ENCODE measurements at places on chromosomes 1 and 21. TPM values are rescaled to one million over a fixed set of nuclear protein-coding genes. Genes with fewer than 3 reads are reported as not detected.

DNA sequence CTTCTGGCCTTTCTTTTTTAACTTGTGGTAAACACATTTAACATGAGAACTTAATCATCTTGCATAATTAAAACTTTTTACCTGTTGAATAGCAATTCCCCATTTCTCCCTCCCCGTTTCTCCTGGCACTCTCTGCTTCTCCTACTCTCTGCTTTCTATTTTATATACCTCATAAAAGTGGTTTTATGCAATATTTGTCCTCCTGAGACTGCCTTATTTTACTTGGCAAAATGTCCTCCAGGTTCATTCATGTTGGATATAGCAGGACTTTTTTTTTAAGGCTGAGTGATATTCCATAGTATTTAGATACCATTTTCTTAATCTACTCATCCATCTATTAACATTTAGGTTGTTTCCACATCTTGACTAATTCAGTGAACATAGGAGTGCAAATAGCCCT lies 35.0 kb downstream of the BTG3 start:
- no peaks in the 10 kb centered on the region for H3K27me3 ChIP-seq
- no peak for DNase-seq
- peaks cover 3% of the 10 kb centered on the region for H3K36me3 ChIP-seq
- no peak overlapping the region for H3K27ac ChIP-seq

Gene INSRR
- 0.40 TPM for total RNA-seq

GRCh38 chr1:64678366-64678765 lies 66.5 kb upstream of the RAVER2 start:
- no peaks in the 10 kb centered on the region for H3K4me1 ChIP-seq
- DNase-seq: no peak
- H3K36me3 ChIP-seq: peaks cover 15% of the 10 kb centered on the region
- no peak overlapping the region for H3K4me3 ChIP-seq
- no peaks in the 10 kb centered on the region for H3K27me3 ChIP-seq

GRCh38 chr1:9858293-9859035 lies 34.7 kb upstream of the CLSTN1 start:
- peaks cover 20% of the 10 kb centered on the region for H3K4me1 ChIP-seq
- no peak overlapping the region for H3K4me3 ChIP-seq
- no peaks in the 10 kb centered on the region for H3K27me3 ChIP-seq
- no peak overlapping the region for H3K27ac ChIP-seq

GRCh38 chr1:17053086-17053684 lies 647 bp downstream of the SDHB start:
- H3K4me1 ChIP-seq: peaks cover 8% of the 10 kb centered on the region
- peaks cover 16% of the 10 kb centered on the region for H3K36me3 ChIP-seq
- H3K27me3 ChIP-seq: no peaks in the 10 kb centered on the region
- peak overlapping the region; percentile 83 for H3K27ac ChIP-seq

GRCh38 chr1:158547533-158547932 lies 6.7 kb downstream of the OR6Y1 start:
- H3K27ac ChIP-seq: no peak overlapping the region
- H3K36me3 ChIP-seq: no peaks in the 10 kb centered on the region
- no peaks in the 10 kb centered on the region for H3K4me1 ChIP-seq
- DNase-seq: no peak
- no peak overlapping the region for H3K4me3 ChIP-seq
- no peaks in the 10 kb centered on the region for H3K27me3 ChIP-seq

DNA sequence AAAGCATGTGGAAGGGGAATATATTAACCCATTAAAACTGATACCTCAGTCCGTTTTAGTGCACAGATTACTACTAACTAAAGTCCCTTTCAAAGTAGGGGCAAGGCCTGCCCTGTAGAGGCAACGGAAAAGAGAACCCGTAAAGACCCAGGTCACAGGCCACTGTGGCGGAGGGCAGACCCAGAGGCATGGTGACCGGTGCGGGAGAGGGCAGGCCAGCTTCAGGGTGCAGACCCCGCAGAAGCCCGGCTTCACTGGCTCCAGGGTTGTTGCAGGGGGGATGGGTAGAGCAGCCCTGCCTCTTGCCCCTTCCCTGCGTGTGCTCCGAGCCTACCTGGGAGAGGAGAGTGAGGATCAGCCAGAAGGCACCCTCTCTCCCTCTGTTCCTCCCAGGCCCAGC lies 17.7 kb downstream of the CNTN2 start:
- no peak for DNase-seq
- no peak overlapping the region for H3K27ac ChIP-seq
- no peak overlapping the region for H3K4me3 ChIP-seq
- H3K27me3 ChIP-seq: no peaks in the 10 kb centered on the region

- H3K27ac ChIP-seq: no peak overlapping the region
- H3K36me3 ChIP-seq: peaks cover 5% of the 10 kb centered on the region
- no peak for DNase-seq
- H3K4me1 ChIP-seq: peaks cover 2% of the 10 kb centered on the region
These were observed 192.7 kb downstream of the VPS13D start for GRCh38 chr1:12422488-12422887.

GRCh38 chr1:247528812-247529474 lies 7.3 kb downstream of the OR2C3 start:
- H3K4me3 ChIP-seq: no peak overlapping the region
- no peaks in the 10 kb centered on the region for H3K27me3 ChIP-seq
- no peaks in the 10 kb centered on the region for H3K36me3 ChIP-seq
- no peak for DNase-seq
- H3K27ac ChIP-seq: no peak overlapping the region

- H3K4me1 ChIP-seq: no peaks in the 10 kb centered on the region
- H3K27ac ChIP-seq: no peak overlapping the region
- DNase-seq: no peak
- no peaks in the 10 kb centered on the region for H3K36me3 ChIP-seq
- H3K4me3 ChIP-seq: no peak overlapping the region
These were observed 51.2 kb downstream of the MRPL39 start for GRCh38 chr21:25556091-25556490.

DNA sequence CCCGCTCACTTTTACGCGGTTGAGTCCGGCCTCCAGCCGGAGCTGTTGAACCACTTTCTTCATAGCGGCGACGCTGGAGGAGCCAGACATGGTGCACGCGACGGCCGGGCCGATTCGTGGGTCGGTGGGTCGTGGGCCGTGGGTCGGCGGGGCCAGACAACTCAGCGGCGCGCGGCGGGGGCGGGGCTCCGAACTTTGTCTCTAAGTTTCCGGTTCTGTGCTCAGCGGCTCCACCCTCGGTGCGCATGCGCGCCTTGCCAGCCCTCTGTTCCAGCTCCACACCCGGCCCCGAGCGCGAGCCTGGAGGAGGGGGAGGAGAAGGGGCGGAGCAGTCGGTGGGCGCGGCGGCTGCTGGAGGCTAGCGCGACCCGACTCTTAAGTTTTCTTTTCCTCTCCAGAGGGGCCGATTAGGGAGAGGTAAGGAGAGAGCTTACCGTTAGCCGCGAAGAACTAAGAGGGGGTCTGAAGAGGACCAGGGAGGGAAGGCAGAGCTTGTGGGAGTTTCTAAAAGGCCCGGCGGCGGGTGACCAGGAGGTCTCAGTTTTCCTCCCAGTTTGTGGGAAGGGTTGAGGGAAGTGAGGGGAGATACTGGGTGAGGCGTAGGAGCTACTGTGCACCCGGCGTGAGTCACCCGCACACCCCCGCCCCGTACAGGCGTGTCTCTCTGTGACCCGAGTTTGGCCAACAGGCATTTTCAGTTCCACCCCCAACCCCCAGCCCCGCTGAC lies at the start of the genes GNG5 and SPATA1:
Gene GNG5, minus strand, starts transcription at position 580 of the 727 bp plus-strand sequence. Its CDS starts 490 bp downstream, at position 90.
Gene SPATA1, plus strand, starts transcription at position 385 of the 727 bp plus-strand sequence. CDS start 9,974 bp downstream, outside the sequence.
- peak; percentile 89 for DNase-seq
- H3K27me3 ChIP-seq: no peaks in the 10 kb centered on the region
- H3K4me3 ChIP-seq: peak within 1 kb of the TSS; percentile 72
- H3K36me3 ChIP-seq: no peaks in the 10 kb centered on the region
- H3K27ac ChIP-seq: peak within 1 kb of the TSS; percentile 95
- no peaks in the 10 kb centered on the region for H3K4me1 ChIP-seq

DNA sequence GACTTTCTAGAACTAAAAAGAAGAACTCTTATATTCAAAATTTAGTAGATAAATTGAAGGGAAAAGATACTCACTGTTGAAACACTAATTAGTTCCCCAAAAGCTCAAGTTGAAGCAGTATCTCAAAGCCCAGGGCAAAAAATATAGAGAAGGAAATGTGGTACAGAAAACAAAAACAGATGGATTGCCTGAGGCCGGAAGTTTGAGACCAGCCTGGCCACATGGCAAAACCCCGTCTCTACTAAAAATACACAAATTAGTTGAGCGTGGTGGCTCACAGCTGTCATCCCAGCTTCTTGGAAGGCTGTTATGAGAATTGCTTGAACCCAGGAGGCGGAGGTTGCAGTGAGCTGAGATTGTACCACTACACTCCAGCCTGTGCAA lies 36.0 kb downstream of the FAM177B start:
- H3K4me1 ChIP-seq: no peaks in the 10 kb centered on the region
- no peaks in the 10 kb centered on the region for H3K36me3 ChIP-seq
- no peak overlapping the region for H3K27ac ChIP-seq

- H3K4me1 ChIP-seq: peaks cover 43% of the 10 kb centered on the region
- no peak overlapping the region for H3K4me3 ChIP-seq
- no peak overlapping the region for H3K27ac ChIP-seq
- peak; percentile 73 for DNase-seq
These were observed 83.8 kb downstream of the STUM start for GRCh38 chr1:226632169-226632879.

- peaks cover 28% of the 10 kb centered on the region for H3K4me1 ChIP-seq
- H3K36me3 ChIP-seq: peaks cover 60% of the 10 kb centered on the region
- no peak for DNase-seq
These were observed 379 bp downstream of the RER1 start for GRCh38 chr1:2391931-2392509.

GRCh38 chr1:116498789-116499628 lies 71.8 kb downstream of the CD58 start:
- no peaks in the 10 kb centered on the region for H3K36me3 ChIP-seq
- DNase-seq: peak; percentile 95
- no peak overlapping the region for H3K4me3 ChIP-seq

GRCh38 chr1:45442272-45442671 lies 48.7 kb downstream of the TESK2 start:
- no peaks in the 10 kb centered on the region for H3K27me3 ChIP-seq
- no peak overlapping the region for H3K4me3 ChIP-seq
- no peaks in the 10 kb centered on the region for H3K4me1 ChIP-seq
- no peak for DNase-seq
- H3K27ac ChIP-seq: no peak overlapping the region

- H3K36me3 ChIP-seq: no peaks in the 10 kb centered on the region
- H3K27ac ChIP-seq: no peak overlapping the region
- H3K4me1 ChIP-seq: no peaks in the 10 kb centered on the region
- no peaks in the 10 kb centered on the region for H3K27me3 ChIP-seq
These were observed 238.4 kb downstream of the GPATCH2 start for GRCh38 chr1:217392441-217392840.

DNA sequence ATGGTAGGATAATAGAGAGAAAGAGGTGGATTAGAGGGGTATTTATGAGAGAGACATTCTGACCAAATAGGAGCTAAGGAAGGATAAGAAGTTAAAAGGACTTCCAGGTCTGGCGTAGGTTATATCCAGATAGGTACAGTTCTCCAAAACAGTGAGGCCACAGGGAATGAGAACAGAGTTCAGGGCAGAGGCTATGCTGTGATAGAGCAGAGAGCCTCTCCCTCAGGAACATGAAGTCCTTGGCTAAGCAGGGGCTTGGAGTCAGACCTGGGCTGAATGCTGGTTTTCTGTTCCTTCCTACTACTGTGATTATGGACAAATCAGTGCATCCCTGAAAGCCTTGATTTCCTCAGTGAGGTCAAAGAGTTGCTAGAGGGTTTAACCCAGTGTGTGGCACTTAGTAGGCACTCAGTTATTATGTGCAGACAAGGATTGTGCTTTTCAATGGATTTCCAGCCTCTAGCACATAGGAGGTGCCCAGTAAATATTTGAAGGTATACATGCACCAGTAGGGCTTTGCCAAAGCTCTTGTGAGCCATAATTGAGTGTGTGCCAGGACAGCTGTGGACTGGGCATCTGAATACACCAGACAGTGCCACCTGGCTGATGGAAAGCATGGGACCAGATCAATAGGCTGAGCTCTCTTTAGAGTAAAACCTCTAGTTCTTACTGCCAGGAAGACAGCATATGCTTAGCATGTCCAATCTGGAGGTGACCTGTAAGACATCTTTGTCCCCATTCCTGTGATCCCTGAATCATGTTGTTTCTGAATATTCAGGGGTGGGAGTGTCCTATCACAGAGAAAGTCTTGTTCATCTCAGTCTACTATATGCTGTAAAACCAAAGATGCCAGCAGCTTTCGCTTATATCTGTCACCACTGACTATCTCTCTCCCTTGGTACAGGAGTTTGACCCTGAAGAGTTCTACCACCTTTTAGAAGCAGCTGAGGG lies 111.1 kb downstream of the PIK3R3 start:
- H3K36me3 ChIP-seq: peaks cover 21% of the 10 kb centered on the region
- H3K27ac ChIP-seq: no peak overlapping the region
- no peaks in the 10 kb centered on the region for H3K4me1 ChIP-seq
- H3K27me3 ChIP-seq: no peaks in the 10 kb centered on the region
- no peak for DNase-seq

DNA sequence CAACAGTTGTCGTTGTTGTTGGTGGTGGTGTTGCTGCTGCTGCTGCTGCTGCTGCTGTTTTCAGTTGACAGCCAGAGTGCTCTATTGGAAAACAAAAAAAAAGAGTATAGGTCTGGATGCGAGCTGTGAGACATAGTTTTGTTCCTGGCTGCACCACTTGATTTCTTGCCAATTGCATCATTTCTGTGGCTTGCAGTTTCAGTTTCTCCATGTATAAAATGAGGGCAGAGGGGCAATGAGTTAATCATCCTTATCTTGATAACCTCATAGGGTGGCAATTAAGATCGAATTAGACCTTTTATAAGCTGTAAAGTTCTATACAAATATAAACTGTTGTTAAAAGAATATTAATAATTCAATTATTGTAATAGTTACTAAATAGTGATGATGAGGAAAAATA lies 156.7 kb downstream of the DMRTA2 start:
- no peak for DNase-seq
- no peak overlapping the region for H3K4me3 ChIP-seq
- peaks cover 2% of the 10 kb centered on the region for H3K4me1 ChIP-seq
- H3K36me3 ChIP-seq: no peaks in the 10 kb centered on the region
- H3K27ac ChIP-seq: no peak overlapping the region

DNA sequence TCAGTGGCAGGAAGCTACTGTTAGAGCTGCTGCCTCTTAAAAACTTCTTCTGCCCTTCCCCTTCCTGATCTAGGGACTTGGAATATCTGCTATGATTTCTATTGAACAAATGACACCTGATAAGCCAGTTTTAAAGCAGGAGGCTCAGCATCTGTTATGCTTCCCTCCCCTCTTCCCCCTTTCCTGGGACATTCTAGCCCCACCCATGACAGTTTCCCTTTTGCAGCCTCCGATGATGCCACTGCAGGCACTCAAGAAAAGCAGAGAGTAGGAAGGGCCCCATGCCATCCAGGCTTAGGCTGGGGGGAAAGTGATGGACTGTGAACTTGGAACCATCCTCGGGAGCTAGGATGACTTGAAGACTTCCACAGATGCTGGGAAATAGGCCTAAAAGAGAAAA lies 15.1 kb upstream of the EPB41 start:
- no peak overlapping the region for H3K27ac ChIP-seq
- no peak overlapping the region for H3K4me3 ChIP-seq
- DNase-seq: no peak
- H3K4me1 ChIP-seq: peaks cover 4% of the 10 kb centered on the region

Gene OR2L3
- total RNA-seq: 0.11 TPM

Gene TMCC2
- 20.2 TPM for total RNA-seq

Gene SLC35F3
- 13.5 TPM for total RNA-seq

Gene LCE2B
- not detected for total RNA-seq

Gene ARHGEF16
- total RNA-seq: 2.6 TPM
